Activated CD4-positive, alpha-beta T cell treated with anti-CD3 and anti-CD28 coated beads for 48 hours (primary cell): ENCODE measurements at places on chromosomes 6 and 20.

DNA sequence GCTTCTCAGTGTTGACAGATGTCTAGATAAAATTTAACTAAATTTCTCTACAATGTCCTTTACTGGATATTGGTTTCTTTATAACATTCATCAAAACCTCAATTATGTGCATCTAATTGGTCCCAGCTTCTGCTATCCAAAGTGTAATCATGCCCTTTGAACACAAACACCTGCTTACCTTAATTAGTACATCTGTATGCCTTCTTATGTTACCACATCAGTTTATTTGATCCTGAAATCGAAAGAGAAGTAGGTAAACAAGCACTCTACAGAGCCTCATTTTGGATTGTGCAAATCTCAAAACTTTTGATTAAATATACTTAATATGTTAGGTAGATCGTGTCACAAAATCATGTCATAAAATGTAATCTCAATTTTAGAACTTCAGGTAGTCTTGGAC lies 36.5 kb downstream of the TAB2 start:
- DNase-seq, result no peak

GRCh38 chr6:136782021-136782770 lies 10.1 kb downstream of the MAP3K5 start:
- no peak for DNase-seq

- peak; percentile 21 for DNase-seq
These were observed 1.3 kb downstream of the RNF24 start for GRCh38 chr20:4014031-4014474.

GRCh38 chr20:24829649-24830370 lies 119.3 kb upstream of the CST7 start:
- no peak for DNase-seq

GRCh38 chr6:109024784-109025183 lies 69.9 kb downstream of the SESN1 start:
- DNase-seq, result no peak

GRCh38 chr20:4026093-4026601 lies 10.8 kb upstream of the RNF24 start:
- DNase-seq, result no peak

GRCh38 chr20:12414446-12415274 lies 497.0 kb downstream of the BTBD3 start:
- no peak for DNase-seq

DNA sequence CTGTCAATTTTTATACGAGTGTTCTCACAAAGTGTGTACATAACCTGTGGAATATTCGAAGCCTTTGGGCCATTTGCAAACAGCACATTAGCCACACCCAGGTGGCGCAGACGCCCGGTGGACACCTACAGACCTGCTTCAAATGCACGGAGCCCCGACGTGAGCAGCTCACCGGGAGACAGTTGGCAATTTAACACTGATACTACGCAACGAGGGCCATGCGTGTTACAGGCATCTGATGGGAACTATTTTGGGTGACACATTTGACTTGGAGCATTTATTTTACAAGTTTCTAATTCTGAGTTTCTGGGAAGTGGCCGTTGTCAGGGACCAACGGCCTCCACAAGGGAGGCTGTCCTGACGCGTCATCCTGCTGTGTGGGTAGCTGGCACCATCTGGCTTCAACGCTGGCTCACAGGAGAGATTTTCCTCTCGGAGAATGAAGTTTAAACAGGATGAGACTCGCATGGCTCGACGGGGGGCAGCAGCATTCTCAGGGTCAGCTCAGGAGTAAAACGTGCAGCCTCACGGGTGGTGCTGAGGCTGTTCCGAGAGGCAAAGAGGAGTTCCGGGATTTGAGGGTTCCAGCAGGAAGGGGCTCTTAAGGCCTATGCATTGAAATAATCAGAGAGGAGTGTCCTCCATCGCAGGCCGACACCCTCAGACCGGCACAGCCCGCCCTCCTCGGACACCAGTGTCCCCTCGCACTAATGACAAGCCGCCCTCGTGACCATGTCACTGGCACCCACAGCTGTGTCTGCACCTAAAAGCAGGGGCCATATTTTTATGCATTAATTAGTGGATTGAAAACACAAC lies 207.4 kb downstream of the DLL1 start:
- DNase-seq, result no peak

- no peak for DNase-seq
These were observed 164.4 kb upstream of the JARID2 start for GRCh38 chr6:15081447-15081846.

DNA sequence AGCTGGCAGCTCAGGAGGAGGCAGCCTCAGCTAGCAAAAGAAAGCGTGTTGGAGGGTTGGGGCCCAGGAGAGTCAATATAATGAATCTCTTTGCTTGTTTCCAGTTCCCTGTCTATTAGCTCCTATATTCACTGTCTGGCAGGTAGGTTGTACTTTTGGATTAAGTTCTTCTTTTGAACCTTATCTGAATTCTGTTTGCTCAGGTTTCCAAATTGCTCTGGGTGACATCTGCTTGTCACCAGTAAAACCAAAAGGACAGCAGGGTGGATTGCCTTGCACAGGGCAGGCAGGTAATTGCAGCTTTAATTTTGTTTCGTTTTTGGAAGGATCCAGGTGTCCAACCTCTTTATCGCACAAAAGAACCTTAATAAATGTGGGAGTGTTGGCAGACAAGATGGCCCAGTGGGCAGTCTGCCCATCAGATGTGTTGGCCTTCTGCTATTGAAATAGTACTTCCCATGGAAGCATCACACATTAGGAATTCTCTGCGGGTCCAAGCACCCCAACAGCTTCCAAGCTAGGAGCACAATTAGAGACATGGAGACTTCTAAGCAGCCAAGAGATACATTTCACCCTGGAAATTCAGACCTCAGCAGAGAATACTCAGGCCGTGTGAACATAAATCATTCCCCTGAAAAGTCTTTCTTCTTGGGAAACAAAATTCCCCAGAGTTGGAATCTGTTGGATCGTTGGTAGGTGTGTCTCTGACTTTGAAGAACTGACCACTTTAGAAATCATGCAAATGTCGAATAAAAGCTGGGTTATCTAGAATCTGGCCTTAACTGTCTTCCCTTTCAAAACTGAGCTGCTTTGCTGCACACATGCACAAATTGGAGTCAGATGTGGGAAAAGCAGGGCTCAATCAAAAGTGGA lies 286.9 kb upstream of the BMP2 start:
- no peak for DNase-seq

DNA sequence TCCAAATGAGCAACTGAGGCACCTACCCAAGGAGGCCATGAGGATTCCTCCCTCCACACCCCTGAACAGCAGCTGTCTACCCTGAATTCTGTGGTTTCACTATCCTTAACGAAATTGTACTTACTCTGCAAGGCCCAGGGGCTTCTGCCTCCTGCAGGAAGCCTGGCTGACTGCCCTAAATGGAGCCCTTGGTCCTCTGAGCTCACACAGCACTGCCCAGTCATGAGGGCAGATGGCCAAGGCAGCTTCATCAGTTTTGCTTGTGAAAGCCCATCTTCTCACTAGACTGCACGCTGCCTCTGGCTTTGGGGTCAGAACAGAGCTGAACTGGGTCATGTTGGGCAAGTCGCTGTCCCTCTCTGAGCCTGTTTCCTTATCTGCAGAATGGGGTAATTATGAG lies 26.4 kb upstream of the SIRPA start:
- DNase-seq, result no peak

DNA sequence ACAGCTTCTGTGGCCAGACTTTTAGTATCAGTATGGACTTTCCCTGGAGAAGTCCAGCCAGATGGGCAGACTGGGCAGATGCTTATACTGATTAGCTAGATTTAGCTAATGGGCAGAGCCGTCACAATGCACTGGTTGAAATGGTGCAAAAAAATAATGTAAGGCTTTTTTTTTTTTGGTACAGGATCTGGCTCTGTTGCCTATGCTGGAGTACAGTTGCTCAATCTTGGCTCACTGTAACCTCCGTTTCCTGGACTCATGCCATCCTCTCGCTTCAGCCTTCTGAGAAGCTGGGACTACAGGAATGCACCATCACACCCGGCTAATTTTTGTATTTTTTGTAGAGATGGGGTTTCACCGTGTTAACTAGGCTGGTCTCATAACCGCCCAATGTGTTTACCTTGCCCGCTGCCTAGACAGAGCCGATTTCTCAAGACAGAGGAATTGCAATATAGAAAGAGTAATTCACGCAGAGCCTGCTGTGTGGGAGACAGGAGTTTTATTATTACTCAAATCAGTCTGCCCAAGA lies 16.4 kb upstream of the KIFC1 start:
- DNase-seq, result no peak

GRCh38 chr20:24629668-24630067 lies 160.2 kb downstream of the SYNDIG1 start:
- DNase-seq, result no peak

GRCh38 chr6:79864001-79864400 lies 83.4 kb downstream of the ELOVL4 start:
- no peak for DNase-seq

DNA sequence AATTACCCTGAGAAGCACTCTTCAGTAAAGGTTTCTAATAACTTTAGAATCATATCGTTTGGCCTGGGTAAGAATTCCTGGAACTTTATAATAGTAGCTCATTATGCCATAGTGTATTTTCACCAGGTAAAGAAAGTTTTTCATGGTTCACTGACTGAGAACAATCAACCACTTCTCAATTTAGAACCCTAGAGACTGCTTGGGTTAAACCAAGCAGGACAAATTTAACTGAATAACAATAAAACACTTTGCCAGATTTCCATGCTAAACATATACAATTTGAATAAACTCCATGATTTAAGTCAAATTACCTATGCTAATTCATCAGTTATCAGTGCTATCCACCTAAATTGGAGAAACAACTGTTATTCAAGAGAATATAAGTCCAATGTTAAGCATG lies 99.4 kb downstream of the PLG start:
- no peak for DNase-seq

DNA sequence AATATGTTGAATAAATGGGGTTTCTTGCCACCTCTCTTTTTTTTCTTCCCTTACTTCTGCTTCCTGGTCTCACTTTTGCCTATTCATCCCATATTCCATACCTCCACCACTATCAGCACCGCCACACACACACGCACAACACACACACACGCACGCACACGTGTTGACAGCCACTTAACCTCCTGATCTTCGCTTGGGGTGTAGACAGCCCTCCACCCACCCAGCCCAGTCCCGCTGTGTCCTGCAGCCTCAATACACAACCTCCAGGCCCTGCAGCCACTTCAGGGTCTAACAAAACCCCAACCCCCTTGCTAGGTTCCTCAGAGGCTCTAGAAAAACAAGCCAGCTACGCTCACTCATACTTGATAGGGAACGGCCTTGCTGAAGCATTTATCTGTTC lies 72.3 kb downstream of the LINC00237 start:
- DNase-seq, result no peak

DNA sequence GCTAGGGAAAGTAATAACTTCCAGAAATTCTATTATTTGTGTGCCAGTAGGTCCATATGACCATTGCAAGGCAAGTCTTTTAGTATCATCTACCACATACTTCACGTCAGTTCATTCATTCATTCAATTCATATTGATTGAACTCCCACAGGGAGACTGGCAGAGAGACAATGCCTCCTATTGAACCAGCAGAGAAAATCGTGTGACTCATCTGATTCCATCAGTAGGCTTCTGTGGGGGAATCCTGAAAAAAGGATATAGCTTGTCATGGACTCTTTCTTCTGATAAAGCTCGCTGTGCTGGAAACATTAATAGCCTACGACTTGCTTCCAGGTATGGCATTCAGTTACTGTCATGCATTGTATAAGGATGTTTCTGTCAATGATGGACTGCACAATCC lies 45.3 kb upstream of the CNR1 start:
- no peak for DNase-seq

DNA sequence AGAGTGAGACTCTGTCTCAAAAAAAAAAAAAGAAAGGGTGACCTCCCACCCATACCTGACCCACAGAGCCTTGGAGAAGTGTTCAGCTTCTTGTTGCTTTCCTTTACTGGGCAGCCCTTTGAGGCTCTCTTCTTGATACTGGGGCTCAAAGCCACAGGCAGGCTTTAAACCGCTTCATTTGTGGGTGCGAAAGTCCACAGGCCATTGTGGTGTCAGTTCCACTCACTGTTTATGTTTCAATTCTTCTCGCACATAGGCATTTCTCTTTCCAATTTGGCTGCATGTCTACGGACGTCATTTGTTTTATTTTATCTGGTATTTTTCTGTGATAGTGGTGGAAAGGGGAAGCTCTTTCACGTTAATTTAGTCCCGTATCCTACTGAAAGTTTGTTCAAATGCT lies 34.6 kb downstream of the PPARD start:
- no peak for DNase-seq

- no peak for DNase-seq
These were observed 98.3 kb downstream of the CDC5L start for GRCh38 chr6:44485601-44486401.

DNA sequence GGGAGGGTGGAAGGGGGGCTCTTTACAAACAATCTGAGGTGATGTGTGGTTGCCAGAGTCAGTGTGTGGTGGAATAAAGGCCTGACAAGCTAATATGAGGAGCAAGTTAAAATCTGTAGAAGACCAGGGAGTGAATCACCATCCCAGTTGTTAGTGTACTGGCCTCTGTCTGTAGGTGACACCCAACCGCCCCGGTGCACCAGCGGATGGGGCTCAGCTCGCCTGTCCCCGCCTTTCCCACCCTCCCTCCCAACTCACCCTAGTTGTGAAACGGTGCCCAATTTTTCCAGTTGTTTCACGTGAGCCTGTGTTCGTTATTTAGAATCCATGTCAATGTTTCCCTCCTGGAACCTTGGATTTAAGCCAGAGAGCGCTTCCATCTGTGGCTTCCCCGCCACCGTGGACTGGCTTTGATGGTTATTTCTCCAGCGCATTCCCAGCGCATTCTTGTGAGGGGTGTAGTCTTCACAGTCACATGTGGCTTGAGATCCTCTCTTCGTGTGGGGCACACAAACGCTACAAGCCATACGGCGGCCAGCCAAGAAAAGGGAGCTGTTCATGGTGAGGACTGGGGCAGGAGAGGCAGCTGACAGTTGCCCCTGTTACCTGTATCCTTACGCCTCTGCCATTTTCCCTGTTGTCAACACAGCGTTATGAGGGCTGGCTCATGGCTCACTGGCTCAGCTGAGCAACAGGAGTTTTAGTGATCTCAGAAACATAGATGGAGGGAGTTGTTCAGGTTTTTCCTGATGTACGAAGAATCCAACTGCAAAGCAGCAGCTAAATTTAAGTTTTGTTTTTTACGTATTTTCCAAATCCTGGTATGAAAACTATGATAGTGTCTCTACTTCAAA lies 137.6 kb downstream of the ZDHHC14 start:
- no peak for DNase-seq

DNA sequence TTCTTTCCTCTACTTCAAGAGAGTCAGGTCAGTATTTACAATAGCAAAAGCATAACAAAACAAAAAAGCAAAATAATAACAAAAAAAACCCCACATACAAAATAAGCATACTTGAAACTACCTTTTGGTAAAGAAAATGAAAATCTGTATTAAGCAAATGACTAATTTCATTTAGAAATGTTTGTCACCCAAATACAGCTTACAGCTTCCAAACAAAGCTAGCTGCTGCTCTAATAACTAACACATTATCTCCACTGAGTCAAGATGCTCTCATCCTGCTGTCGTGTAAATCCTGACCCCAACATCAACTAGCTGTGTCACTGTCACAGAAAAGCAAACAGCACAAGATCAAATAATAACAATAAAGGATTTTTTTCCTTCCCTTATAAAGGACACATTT lies 21.7 kb downstream of the MAP7 start:
- DNase-seq, result no peak

- DNase-seq, result peak; percentile 76
These were observed 8.0 kb downstream of the TP53RK start for GRCh38 chr20:46681032-46681854.

GRCh38 chr20:9409352-9409751 lies 105.0 kb upstream of the LAMP5 start:
- no peak for DNase-seq

GRCh38 chr6:79717989-79718388 lies 86.9 kb downstream of the SH3BGRL2 start:
- DNase-seq, result no peak
